NCI-H1092 (cell line): ENCODE measurements at places on chromosomes 4 and X.
A peak's percentile ranks its signal among the peaks of the same experiment; 100 is the strongest.

DNA sequence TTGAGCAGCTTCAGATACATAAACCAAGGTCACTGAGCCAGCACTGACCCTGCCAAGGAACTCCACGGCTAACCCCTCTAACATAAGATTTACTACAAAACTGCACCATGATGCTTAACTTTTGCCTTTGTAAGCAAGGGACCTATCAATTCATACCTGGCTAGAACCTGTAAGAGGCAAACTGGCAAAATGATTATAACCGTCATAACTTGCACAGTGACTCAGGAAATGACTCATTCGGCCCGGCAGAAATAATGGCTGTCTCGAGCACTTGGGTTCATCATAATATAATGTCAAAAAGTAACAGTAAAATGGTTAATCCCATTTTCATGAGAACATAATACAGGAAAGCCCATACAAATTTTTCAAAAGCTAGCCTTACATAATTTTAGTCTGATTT lies 17.2 kb downstream of the RASGEF1B start:
- DNase-seq = no peak

- DNase-seq = no peak
Observed at GRCh38 chr4:64796581-64796980, 387.3 kb upstream of the TECRL start.

- no peak for DNase-seq
Observed at GRCh38 chr4:140611854-140612253, 43.1 kb upstream of the UCP1 start.

DNA sequence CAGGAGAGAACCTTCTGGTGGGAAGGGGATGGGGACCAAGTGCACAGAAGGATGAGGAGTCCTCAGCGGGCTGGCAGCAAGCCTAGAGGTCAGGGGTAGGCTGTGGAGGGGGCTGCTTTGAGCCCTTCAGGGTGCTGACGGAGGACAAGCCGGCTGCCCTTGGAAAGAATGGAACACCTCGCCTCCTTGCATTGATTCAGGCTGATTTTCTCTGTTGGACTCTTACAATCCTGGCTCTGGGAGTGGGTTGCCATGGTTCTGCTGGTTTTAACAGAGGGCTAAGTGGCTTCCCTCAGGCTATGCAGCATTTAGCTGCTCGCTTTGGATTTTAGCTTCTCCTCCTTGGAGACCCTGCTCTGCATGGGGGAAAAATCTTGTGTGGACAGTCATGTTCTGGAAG lies 49.4 kb upstream of the CHRNA9 start:
- DNase-seq = no peak

DNA sequence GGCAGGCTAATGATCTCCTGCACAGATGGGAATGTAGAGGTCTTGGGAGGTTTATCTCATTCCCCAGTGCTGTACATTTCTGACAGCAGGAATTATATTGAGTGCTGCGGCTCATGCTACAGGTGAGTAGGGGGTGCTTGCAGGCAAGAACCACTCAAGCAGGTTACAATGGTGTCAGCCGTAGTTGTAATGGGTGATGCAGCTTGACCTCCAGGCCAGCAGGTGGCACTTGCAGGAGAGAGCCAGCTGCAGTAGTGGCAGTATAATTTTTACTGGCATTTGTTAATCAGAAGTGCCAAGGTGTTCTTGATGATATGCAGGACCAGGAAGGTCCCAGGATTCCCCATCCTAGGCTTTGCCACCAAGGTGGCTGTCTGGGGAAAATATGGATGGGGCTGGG lies 759.6 kb upstream of the NDST4 start:
- no peak for DNase-seq

DNA sequence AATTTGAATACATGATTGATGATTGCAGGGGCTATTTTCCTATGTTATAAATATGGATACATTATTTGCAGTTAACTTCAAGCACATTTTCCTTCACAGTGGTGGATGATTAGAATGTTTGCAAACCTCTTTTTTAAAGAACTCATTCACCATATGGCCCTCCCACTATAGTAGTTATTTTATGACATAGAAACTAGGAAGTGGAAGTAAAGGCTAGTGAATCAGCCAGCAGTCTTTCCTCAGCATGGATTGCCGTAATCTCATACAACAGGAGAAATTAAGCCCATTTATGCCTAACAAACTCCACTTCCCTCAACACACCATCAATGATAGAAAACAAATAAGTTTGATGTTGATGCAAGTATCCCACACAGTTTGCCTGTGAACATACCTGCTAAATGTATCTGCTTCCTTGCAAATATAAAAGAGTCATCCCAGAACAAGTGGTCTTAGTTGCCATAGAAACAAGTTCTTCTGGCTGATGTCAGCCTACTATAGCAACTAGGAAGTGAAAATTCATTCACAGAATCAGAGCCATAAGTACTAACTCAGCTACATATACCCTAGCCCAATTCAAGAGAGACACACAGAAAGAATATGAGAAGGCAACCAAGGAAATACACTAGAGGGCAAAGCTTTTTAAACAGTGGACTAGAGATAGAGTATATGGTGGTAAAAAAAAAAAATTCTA lies 100.9 kb upstream of the RADX start:
- no peak for DNase-seq

GRCh38 chr4:13881892-13882291 lies 254.4 kb upstream of the BOD1L1 start:
- no peak for DNase-seq

- no peak for DNase-seq
Observed at GRCh38 chr4:180550106-180550505, 1693.1 kb upstream of the TENM3 start.

GRCh38 chr4:39591290-39591689 lies 47.4 kb downstream of the SMIM14 start:
- no peak for DNase-seq

GRCh38 chr4:138706201-138706600 lies 309.4 kb upstream of the NOCT start:
- DNase-seq = no peak

DNA sequence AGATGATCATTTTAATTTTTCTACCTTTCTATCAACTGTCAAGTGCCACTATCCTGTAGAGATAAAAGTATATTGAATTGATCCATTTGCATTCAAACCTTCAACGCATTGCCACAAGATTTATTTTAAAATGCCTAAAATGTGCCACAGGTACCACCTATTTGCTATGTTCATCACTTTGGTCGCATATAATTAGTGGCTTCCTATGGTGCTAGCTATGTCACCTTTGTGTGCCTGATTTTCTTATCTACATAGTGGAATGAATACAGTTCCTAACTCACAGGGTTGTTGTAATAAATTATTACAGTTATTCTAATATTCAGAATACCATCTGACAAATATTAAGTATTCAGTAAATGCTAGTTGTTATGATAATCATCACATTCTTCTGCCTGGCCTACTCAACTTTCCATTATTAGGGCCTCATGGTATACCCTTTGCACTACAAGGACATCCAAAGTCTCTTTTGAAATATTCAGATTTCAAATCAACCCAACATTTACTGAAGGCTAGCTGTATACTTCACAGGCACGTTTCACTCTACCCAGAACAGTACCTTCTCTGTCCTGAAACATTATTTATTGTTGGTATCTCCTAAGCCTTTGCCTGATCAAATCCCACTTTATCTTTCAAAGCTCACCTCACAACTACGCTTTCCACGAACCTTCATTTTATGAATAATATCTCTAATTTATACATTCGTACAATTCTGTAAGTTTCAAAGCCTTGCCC lies 62.4 kb downstream of the ANXA10 start:
- DNase-seq = no peak

- peak; percentile 87 for DNase-seq
Observed at GRCh38 chrX:136496764-136497555, 432 bp upstream of the HTATSF1 start.

DNA sequence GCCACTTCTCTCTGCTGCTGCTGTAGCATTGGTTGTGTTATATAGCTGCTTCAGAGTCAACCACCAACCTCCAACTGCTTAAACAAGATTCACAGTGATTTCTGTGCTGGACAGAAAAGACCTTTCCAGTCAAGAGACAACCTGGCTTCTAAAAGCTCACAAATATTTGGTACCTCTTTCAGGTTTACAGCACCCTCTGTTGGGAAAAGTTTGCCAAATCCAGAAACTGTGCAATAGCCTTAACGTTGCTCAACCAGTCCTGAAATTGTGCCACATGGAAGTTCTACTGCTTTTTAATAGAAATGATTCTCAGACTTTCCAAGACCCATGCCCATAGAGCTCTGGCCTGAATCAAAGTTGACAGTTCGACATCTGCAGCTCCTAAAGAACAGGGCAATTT lies 842.1 kb upstream of the HTR2C start:
- no peak for DNase-seq

DNA sequence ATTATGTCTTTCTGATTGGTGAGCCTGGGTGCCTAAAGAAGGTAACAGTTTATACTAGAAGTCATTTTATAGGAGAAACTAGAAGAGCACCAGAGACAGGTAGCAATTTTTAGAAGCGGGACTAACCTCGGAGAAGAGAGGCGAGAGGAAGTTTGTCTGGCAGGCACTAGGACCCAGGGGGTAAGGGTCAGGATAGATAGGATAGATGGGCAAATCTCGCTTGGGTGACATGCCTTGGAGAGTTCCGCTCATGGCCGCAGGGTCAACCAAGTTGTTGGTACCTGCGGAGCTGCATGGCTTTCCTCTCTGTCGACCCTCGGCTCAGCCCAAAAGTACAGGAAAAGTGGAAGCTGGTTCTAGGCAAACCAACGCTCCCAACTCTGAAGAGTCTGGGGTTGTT lies 11.3 kb downstream of the PI4K2B start:
- no peak for DNase-seq

- DNase-seq = peak; percentile 24
Observed at GRCh38 chr4:149914119-149915115, 98.8 kb upstream of the IQCM start.

GRCh38 chr4:30948653-30949052 lies 228.5 kb downstream of the PCDH7 start:
- DNase-seq = no peak

DNA sequence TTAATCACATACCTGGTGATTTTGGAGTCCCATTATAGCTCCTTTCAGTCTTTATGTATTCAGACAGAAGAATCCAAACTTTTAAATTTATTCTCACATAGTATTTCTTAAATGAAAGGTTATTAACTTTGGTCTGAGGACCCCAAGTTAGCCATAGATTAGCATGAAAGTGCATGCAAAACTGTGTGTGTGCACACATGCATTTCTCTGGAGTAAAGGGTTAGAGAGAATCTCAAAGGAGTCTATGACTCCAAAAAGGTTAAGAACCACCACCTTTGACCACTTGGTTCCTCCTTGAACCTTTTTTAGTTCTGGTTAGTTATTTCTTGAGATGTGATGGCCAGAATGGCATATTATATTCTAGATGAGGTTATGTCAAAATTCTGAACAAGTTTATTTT lies 102.0 kb downstream of the MGST2 start:
- DNase-seq = no peak

- no peak for DNase-seq
Observed at GRCh38 chr4:41148292-41148691, 66.0 kb downstream of the APBB2 start.

- DNase-seq = no peak
Observed at GRCh38 chrX:47212381-47213293, 5.8 kb upstream of the CDK16 start.

GRCh38 chr4:173301518-173302201 lies 32.5 kb downstream of the HMGB2 start:
- DNase-seq = no peak

- no peak for DNase-seq
Observed at GRCh38 chr4:78610546-78611214, 59.1 kb downstream of the ANXA3 start.

- no peak for DNase-seq
Observed at GRCh38 chr4:120853161-120853935, 69.2 kb downstream of the PRDM5 start.

DNA sequence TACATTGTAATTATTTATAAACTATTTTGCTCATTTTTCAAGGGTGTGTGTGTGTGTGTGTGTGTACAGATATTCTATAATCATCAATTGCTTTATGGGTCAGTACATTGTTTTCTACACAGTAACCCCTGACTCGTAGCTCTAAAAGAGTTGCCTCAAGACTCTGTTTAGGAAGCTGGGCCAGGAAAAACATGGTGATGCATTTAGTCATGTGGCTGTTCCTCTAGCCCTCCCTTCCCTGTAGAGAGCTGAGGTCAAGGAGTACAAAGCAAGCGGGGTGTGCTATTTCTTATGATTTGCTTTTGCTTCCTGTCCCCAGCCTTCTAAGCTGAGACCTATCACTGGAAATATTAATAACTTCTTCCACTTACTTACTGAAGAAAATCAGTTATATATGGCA lies 34.8 kb upstream of the SPANXD start:
- DNase-seq = no peak

- no peak for DNase-seq
Observed at GRCh38 chrX:140712413-140713173, 3.0 kb downstream of the LINC00632 start.

DNA sequence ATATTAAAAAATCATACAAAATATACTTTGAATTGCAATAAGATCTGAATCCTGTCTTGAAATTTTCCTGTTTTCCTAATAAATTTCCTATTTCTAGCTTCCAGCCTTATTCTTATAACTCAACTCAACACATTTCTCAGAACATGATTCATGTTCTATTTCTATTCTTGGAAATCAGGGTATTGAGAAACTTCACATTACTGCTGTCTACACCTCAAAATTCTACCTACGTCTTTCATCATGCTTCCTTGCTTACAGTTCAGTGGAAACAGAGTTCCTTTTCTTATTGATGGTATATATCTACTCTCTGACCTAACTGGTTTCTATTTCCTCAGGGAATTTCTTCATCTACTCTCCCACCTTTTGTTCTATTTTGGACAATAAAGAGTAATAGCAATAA lies 2139.0 kb downstream of the ARAP2 start:
- no peak for DNase-seq

GRCh38 chr4:152097371-152097770 lies 336.6 kb upstream of the GATB start:
- no peak for DNase-seq

GRCh38 chr4:77184974-77185373 lies 28.0 kb downstream of the CCNG2 start:
- no peak for DNase-seq

- DNase-seq = no peak
Observed at GRCh38 chr4:88189881-88190585, 31.6 kb upstream of the ABCG2 start.

DNA sequence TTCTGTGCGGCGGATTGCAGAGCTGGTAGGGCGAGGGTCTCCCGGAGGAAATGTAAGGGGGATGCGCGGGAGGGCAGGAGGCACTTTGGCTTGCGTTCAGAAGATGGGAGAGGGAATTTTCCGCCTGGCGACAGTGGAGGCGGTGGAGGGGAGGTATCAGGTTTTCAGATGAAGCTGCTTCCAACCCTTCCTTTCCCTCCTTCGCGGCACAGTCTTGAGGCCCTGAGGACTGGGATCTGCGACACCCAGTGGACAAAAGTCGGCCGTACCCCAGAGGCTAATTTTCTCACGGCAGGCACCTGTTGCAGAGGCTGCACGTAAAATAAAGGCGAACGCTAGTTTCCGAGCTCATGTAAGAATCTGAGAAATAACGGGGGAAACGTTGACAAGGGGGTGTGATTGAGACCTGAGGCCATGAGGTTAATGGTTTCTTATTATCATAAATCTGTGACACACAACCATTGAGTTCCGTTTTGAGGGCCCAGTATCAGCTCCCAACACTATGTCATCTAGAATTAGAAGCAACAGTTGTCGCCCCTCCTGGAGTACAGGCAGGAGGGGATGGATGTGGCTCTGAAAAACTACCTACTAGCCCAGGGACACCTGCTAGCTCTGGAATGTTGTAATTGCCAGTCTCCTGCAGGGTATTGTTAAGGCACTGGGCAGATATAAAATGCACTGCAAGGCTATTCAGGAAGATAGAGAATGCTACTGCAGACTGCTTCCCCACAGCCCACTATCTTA lies 1.1 kb downstream of the ZCCHC18 start:
- DNase-seq = peak; percentile 48

- DNase-seq = no peak
Observed at GRCh38 chrX:114267142-114267541, 316.7 kb upstream of the HTR2C start.

- no peak for DNase-seq
Observed at GRCh38 chrX:108447303-108447702, 7.7 kb downstream of the COL4A5 start.
